ENCODE measurements at places on chromosomes 4 and X.

DNA sequence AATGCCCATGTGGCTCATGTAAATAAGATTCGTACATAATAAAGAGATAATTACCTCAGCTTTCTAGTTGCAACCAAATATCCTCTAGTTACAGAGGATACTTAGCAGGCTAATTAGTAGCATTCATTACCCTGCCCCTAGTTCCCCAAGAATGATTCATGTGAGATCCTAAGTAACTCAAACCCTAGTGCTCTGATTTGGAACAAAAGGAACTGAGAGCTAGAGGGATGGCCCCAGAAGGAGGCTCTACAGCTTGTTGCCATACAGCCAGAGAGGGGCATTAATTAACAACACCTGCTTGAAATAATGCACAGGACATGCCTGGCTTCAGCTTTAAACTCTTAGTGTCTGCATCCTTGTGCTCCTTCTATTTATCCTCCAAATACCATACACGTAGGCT lies 32.6 kb upstream of the CBR4 start:
- no peak for DNase-seq

- no peak for DNase-seq
Measured at GRCh38 chr4:114813961-114814360, 215.4 kb downstream of the UGT8 start.

GRCh38 chrX:24775891-24776290 lies 82.2 kb downstream of the POLA1 start:
- DNase-seq, result no peak

- no peak for DNase-seq
Measured at GRCh38 chrX:145502670-145503069, 255.4 kb downstream of the SPANXN1 start.

GRCh38 chrX:154600759-154601374 lies 15.9 kb downstream of the CTAG1A start:
- no peak for DNase-seq

GRCh38 chrX:105018865-105019264 lies 201.6 kb downstream of the TEX13A start:
- DNase-seq, result no peak

DNA sequence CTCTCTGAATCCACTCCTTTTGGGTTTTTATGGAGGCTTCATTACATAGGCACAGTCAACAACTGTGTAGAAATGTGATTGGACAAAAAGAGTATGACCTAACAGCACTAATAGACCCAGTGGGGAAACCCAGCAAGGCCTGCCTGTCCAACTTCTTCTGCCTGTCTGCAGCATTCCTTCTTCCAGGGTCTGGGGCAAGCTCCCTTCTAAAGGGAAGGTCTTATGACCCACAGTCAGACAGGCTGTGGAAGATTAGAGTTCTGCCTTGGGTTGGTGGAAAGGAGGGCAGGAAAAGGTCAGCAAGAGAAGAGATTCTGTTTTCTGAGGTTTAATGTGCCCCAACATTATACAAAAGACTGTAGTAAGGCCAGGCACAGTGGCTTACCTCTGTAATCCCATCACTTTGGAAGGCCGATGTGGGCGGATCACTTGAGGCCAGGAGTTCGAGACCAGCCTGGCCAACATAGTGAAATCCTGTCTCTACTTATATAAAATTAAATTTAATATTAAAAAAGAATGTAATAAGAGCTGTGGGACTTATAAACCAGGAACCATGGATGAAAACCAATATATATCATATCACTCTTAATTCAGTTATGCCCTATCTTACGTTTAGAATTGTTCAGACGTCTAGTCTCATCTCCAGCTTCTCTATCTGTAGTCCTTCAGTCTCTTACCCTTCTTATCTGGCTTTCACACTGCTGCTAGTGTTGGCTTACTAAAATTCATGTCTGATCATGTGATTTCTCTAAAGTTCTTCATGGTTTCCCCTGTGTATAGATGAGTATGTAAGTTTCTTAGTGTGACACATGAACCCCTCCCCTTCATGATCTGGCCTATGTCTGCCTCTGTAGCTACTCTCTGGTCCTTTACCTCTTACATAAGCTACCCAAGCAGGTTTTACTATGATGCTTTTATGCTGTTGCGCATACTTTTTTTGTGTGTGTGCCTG lies 6.2 kb downstream of the CLCN3 start:
- DNase-seq, result no peak

DNA sequence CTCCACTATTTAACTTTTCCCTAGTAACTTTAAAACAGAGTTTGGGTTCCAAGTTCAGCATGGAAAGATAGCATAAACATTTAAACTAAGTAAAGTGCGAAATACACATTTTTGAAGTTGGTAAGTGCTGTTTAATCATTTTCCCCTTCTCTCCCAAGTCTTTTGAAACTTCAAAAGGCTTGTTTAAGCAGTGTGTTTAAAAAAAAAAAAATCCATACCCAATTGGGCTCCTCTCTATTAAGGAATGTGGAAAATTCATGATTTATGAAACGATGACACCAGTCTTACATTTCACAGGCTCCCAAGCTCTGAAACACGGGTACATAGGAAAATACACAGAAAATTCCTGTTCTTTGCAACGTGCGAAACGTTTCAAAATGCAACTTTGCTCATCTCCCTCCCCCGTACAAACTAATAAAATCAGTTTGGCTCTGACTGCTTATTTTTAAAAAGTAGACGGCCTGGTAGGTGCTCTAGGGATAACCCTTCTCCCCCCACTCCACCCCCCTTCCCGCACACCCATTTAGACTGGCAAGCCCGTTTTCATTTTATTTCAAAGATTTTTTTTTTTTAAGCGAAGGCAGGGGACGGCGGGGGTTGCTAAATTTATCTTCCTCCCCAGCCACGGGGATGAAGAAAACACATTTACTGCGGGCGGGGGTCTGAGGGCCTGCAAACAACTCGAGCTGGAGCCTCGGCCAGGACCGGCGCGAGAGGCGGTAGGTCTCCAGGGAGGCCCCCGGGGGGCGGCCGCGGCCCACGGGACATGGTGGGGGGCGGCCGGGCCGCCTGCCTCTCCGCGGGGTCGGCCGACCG lies 786 bp upstream of the ZFX start:
- peak; percentile 5 for DNase-seq

DNA sequence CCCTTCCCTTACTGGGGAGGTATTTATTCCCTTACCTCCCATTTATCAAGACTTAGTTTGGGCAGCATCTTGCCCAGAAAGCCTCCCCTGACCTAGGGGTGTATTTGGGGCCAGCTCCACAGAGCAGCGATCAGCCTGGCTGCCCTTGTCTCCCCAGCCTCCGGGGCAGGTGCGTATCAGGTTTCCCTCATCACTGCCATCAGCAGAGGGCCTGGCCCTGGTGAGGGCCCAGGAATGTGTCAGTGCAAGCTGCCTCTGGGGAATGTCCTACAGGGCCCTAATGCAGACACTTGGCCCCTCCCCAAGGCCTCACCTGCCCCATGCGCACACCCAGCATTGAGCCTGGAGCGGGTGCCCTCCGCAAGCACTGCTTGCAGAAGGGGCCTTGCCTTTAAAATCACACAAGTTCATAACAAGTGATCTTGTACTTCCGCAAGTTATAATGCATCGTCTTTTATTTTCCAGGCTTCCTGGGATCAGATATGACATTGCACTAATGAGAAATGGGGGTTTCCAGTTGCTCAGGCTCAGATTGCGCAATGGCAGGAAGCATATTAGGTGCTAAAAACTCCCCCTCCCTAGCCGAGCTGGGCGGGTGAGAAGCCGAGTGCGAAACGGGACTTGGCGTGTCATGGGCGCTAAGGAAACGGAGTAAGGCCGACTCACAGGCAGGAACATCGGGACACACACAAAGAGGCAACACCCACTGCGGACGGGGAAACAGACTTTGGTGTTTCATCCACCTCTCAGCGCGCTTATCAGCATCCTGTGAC lies 25.4 kb upstream of the AFAP1 start:
- peak; percentile 39 for DNase-seq

DNA sequence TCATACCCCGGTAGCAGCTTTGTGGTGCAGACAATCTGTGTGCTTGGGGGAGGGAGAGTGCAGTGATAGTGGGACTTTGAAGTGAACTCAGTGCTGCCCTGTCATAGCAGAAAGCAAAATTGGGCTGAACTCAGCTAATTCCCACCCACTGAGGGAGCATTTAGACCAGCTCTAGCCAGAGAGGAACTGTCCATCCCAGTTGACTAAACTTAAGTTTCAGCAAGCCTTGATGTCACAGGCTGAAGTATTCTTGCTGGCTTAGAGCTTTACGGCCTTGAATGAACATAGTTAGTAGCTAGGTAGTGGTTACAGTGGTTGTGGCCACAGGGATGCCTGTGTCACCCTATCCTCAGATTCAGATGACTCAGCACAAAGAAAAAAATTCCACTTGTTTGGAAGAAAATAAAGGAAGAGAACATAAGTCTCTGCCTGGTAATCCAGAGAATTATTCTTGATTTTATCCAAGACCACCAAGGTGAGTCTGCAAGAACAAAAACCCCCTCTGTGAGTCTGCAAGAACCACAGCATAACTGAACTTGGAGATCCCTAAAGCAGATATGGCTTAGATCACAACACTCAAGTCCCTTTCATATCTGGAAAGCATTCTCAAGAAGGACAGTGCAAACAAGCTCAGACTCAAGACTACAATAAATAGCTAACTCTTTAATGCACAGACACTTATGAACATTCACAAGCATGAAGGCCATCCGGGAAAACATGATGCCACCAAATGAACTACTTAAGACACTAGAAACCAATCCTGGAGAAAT lies 39.4 kb downstream of the ADH7 start:
- no peak for DNase-seq

DNA sequence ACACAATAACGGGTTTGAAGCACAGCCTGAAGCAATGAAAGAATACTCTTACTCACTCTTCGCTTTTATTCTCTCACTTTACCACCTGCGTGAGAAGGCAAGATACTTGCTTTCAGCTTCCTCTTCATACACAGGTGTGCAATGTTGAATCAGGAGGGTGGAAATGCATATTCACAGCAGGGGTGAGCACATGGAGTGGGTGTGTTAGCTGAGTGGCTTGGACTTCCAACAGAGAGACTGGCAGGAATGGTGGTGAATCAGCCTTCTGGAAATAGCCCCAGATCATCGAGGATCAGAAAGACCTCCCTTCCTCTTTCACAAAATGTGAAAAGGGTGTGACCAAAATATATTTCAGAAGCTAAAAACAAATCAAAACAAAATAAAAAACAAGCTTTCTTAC lies 521.2 kb downstream of the STIM2 start:
- DNase-seq, result no peak

DNA sequence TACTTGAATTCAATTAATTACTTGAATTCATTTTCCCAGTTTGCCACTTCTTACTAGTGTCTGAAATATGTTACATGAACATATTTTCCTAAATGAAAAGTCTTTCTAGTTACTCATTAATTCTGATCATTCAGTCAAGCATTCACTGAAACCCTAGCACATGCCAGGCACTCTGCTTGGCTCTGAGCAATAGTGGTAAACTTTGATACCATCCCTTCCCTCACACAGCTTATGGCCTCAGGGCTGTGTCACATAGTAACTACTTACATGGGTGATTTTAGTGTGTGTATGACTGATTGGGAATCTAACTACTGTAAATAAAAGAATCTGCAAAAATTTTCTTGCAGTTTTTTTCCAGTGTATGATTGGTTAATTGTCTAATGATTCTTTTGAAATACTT lies 32.7 kb downstream of the METAP1 start:
- no peak for DNase-seq

DNA sequence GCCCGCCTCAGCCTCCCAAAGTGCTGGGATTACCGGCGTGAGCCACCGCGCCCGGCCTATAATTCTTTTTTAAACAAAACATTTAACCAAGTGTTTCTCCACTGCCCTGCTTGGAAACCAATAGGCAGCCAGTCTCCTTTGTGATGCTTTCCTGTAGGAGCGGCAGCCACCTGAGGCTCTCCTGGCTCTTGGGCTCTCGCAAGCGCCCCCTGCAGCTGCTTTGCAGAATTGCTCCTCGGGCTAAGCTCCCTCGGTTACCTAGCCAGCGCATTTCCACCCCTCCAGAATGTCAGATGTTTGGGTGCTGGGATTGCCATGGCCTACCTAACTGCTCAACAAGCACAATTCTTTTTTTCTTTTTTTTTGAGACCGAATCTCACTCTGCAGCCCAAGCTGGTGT lies 7.7 kb downstream of the S100P start:
- peak; percentile 32 for DNase-seq

DNA sequence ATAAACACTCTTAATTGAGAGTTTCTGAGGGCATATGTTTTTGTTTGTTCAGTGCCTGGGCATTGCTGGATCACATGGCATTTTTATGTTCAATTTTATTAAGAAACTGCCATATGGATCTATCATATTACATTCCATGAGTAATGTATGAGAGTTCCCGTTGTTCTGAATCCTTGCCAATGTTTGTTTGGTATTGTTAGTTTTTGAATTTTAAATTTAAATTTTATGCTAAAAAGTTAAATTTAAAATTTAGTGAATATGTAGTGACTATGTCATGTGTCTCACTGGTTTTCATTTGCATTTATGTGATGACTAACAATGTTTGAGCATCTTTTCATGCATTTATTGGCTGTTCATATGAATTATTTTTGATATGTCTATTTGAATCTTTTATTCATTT lies 54.8 kb upstream of the GEMIN8 start:
- no peak for DNase-seq

DNA sequence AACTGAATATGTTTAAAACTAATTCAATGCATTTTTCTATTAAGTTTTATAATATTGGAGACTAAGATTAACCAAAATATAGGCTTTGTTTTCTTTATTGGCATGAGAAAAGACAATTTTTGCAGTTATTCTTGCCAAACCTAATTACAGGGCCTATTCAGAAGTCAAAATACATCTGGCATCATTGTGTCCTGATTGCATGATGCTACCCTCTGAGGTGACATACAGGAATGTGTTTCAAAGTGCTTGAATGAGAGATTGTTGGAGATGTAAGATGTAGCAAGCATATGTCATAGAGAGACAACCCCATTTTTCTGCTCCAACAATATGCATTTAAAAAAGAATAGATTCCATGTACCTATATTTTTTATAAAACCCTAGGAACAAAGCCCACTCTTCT lies 1036.4 kb downstream of the PCDH18 start:
- DNase-seq, result no peak

DNA sequence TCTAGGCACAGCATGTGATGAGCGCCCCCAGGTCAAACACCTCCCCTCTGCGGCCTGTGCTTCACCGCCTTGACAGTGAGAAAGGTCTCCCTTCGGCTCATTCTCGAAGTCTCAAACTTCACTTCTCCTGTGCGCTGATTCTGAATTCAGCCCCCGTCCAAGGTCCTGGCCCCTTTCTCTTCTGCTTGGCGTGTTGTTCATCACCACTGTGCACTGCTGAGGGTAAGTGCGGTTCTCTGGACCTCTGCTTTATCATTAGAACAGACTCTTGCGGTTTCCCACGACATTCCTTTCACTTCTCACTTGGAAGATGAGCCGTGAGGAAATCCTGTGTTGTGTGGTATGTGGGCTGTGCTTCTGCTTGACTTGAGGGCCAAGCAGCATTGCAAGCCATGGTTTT lies 11.9 kb downstream of the HTT-AS start:
- DNase-seq, result no peak

DNA sequence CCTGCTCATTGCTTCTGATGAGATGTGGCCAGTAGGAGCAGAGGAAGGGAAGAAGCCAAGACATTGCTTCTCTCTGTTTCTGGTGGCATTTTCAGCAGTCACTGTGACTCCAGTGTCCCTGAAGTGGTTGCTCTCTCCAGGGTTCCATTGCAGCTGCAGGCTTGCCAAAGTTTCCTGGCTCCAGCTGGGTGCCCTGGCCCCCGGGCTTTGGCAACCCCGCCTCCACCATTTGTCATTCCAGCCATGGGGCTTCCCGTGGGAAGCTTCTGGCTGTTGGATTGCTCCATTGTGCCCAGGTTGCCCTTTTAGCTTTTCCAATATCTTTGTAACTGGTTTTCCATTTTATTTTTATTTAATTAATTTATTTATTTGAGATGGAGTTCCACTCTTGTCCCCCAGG lies 12.7 kb downstream of the FGFBP1 start:
- DNase-seq, result no peak
